Activated CD4-positive, alpha-beta T cell treated with anti-CD3 and anti-CD28 coated beads for 1 hour (primary cell): ENCODE measurements at places on chromosomes 5 and 9.

DNA sequence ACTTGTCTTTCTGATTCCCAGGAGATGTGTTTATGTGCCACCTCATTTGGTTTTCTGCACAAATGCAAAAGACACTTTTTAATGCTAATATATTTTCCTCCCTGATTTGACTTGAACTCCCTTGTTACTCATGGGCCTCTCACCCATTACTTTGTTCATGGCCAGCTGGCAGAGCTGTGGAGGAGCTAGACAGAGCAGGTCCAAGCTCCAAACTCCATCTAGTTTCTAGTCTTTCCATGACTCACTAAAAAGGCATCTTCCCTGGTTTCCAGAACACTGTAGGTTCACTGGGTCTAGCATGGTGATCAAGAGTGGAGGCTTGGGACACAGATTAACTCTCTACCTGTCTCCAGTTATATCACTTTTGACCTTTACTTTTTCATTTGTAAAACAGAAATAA lies 161.0 kb upstream of the SLC28A3 start:
- DNase-seq = no peak

- DNase-seq = no peak
Measured at GRCh38 chr5:136901-137300, 44.9 kb downstream of the PLEKHG4B start.

- peak; percentile 2 for DNase-seq
Measured at GRCh38 chr5:179268966-179269693, 76.1 kb downstream of the ADAMTS2 start.

- no peak for DNase-seq
Measured at GRCh38 chr5:134267366-134268018, 41.6 kb upstream of the PPP2CA start.

- DNase-seq = no peak
Measured at GRCh38 chr9:132946631-132947295, 2.3 kb upstream of the TSC1 start.

- no peak for DNase-seq
Measured at GRCh38 chr5:143372187-143372829, 31.2 kb downstream of the NR3C1 start.

GRCh38 chr5:56692359-56693219 lies 122.8 kb upstream of the MAP3K1 start:
- DNase-seq = no peak

GRCh38 chr5:160833806-160834205 lies 18.2 kb downstream of the ATP10B start:
- no peak for DNase-seq

GRCh38 chr5:4540375-4541173 lies 599.6 kb upstream of the ADAMTS16 start:
- DNase-seq = no peak

DNA sequence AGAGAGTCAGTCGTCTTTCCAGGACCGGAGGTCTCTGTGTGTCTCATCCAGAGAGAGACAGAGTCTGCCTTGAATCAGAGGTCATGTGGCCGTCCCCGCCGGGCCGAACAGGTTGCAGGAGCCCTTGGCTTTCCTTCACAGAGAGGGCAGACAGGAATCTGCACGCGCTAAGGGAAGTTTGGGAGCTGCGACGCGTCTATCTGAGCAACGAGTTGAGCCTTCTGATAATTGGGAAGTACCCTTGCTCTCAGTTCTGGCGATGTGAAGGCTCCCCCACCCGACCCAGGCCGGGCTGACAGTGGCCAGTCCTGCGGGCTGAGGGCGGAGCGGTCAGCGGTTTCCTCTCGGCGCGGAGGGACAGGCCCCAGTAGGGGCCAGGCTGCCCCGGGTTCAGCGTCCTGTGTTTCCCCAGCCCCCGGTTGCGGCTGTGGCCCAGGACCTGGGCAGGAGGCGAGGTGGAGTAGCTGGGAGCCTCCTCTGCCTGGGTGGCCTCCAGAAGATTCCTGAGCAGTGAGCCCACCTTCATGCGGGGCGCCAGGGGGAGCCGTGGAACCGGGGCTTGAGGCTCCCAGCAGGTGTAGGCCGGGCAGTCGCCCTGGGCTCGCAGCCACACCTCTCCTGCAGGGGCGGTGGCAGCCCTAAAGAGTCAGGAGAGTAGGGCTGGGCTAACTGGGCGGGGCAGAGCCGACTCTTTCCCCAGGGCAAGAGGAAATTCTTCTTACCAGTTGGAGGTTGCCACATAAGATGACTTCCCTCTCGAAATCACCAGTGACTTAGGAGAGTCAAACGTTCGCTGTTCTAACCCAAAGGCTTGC lies 13.9 kb downstream of the NR2F1 start:
- no peak for DNase-seq

DNA sequence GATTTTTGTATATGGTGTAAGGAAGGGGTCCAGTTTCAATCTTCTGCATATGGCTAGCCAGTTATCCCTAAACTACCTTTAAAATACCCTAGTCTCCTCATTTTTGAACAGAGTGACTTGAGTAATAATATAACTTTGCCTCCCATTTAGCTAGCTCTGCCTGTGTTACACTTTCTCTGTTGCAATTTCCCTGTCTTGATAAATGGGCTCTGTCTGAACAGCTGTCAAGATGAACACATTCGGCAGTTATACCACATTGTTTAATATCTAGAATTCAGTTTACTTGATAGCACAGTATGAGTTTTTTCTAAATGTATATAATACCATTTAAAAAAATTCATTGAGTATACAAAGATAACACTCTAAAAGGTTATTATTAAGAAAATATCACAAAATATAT lies 562.9 kb upstream of the FTMT start:
- DNase-seq = no peak
